ENCODE measurements at places on chromosomes 11 and 22.

DNA sequence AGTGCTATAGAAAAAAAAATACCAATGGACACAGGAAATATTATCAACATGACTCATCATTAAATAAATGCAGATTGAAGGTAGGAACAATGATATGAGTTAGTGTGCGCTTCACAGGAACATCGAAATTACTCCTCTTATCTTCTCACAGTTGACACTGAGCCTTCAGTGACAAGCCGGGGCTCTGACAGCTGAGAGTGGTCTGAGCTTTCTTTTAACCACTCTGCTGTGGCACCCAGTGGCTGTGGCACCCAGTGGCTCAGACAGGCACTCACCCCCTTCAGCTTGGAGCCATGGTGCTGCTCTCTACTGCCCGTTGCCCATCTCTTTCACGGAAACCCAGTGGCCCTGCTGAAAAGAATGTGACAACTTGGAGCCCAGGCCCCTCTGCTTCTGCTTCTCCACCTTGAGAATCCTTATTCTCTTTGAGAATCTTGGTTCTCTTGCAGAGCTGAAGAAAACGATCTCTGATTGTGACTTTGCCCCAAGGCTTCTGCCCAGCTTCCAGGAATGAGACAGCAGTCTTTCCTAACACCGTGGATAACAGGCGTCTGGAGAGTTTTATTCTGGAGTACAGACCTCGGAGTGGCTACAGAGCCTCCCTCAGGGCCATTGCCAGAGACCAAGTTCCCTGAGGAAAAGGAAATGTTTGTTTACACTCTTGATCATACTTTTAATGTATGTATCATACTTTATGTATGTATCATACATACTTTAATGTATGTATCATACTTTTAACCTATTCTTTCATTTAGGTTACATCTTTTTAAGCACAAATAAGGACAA is 37.1 kb upstream of the OR8B8 start:
- no peak for DNase-seq

DNA sequence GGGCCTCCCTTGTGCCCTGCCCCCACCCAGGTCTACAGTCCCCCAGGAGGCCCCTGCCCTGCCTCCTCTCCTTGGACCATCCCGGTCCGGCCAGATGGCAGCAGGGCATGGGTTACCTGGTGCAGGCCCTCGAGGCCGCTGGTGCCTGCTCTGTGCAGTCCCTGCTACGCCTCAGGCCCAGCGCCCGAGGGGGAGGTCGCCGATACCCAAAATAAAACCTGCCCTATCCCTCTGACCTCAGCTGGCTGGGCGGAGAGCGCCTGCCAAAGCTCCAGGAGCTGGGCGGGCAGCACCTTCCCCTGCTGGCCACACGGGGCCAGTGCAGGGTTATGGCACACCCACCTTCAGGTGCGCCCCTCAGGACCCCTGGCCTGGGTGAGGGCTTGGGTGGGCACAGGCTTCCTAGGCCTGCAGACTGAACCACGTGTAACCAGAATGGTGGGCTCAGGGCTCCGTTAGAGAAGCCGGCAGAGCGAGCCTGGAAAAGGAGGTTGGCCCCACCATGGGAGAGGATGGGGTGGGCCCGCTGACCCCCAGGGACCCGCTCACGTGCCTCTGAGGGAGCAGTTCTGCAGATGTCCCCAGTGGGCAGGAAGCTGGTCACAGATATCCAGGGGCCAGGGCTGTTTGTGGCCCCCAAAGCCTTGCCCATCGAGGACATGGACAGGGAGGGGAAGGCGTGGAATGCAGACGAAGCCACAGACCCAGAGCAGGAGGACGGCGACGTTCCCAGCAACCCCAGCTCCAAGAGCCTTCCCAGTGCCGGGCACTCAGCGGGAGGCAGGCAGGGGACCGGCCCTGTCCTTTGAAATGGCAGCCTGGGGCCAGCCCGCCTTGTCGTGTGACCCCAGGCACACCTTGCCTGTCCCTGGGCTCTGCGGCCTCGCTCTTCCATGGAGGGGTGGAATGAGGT is 1.7 kb upstream of the TNNT3 start:
- DNase-seq, result no peak

GRCh38 chr11:78833237-78833636 is 258.6 kb upstream of the NARS2 start:
- DNase-seq, result no peak

DNA sequence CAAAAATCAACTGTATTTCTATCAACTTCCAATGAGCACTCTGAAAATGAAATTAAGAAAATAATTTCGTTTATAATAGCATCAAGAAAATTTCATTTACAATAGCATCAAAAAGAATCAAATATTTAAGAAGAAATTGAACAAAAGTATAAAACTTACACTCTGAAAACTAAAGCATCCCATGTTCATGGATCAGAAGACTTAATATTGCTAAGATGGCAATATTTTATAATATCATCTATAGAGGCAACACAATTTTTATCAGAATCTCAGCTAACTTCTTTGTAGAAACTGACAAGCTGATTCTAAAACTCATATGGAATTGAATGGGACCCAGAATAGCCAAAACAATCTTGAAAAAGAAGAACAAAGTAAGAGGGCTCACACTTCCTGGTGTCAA is 19.9 kb downstream of the NUP160 start:
- DNase-seq, result no peak

DNA sequence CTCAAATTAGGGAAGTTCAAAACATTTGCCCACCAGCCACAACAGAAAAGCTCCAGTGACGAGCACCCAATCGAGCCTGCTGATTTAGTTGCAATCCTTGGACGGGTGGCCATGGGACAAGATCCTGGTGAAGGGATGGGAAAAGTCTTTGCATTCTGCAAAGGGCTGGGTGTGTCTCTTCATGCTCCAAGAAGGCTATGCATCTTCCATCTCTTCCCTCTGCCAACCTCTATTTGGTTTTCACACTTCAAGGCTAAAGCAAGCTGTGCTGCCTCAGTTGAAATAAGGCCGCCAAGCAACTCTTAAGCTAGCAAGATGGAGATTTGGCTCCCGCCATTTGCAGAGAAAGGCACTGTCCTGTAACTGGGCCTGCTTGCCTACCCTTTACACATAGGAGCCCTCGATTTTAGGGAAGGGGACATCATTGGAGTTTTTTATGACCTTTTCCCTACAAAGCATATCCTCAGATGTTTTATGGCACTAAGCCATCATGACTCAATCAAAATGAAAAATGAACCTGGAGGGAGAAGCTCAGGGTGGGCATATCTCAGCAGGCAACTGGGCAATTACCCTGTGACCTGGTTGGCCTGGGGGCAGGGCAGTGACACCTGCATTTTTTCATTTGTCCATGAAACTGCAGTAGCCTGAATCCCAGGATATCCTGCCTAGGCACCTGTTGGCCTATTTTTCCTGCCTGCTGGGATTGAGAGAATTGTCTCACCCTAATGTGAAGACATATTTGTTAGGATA is 45.0 kb upstream of the BLID start:
- DNase-seq, result no peak

- DNase-seq, result no peak
Measured at GRCh38 chr11:69310934-69311766, 17.2 kb downstream of the MYEOV start.

GRCh38 chr11:115673720-115674119 is 169.5 kb upstream of the CADM1 start:
- DNase-seq, result no peak

DNA sequence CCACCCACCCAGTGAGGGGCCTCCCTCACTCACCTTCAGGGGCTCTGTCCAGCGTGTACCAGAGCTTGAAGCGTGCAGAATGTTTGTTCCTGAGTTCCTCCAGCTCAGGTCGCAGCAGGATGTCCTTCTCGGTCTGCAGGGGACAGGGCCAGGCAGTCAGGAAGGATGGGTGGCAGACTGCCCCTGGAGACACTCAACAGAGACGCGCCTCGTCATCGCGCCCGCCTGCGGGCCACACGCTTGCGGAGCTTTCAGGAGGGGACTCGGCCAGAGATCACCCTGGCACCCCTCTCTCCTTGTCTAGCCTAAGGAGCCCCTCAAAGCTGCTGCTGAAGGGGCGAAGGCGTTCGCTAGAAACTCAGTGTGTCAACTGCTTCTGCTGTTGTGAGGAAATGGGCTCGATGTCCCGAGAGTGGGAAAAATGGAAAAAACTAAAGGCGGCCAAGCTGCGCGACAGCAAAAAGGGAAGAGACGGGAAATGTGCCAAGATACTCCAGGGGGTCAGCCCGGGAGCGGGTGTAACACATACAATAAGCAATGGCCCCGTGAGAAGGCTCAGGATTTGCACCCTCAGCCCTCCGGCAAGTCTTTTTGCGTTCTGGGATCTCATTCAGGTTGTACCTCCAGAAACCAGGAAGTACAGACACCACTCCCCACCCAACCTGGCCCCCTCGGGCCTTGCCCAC is 9.2 kb upstream of the POLDIP3 start:
- no peak for DNase-seq

- no peak for DNase-seq
Measured at GRCh38 chr22:36901411-36902142, 11.9 kb upstream of the CSF2RB start.
